ENCODE measurements at places on chromosomes 5 and 9.

DNA sequence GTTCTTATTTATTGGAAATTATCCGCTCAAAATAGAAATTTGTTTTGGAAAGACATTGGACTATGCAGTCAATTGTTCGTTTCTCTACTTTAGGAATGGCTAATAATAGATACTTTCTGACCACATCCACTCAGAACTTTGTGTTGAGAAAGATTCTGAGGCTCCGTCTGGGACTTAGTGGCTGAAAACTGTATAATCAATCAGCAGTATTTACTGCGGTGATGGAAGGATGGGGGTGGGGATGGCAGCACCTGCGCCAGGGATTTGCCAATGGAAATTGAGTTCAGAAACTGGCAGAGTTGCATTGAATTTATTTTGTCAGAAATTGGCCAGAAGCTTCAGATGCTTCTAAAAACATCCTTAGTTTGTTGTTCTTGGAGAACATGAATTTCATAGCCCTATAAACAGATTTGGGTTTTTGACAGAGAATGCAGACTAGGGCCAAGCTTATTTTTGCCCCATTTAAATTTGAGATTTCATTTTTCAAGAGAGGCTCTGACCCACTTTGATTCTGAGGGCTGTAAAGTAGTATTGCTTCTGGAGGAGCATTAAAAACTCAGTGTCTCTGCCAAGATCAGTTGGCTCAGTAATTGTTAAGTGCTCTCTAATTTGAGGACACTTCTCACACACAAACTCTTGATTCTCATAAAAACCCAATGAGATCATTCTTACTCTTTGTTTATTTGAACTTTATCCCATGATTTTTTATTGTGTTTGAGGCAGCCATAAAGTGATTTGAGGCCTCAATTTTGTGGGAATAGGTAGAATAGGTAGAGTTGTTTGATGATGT, 215.1 kb downstream of the CD180 start:
- no peak for DNase-seq

- DNase-seq: no peak
Observed at GRCh38 chr9:70791936-70792335, 329.5 kb downstream of the TRPM3 start.

- DNase-seq: no peak
Observed at GRCh38 chr9:113317777-113318176, 14.6 kb upstream of the RNF183 start.

DNA sequence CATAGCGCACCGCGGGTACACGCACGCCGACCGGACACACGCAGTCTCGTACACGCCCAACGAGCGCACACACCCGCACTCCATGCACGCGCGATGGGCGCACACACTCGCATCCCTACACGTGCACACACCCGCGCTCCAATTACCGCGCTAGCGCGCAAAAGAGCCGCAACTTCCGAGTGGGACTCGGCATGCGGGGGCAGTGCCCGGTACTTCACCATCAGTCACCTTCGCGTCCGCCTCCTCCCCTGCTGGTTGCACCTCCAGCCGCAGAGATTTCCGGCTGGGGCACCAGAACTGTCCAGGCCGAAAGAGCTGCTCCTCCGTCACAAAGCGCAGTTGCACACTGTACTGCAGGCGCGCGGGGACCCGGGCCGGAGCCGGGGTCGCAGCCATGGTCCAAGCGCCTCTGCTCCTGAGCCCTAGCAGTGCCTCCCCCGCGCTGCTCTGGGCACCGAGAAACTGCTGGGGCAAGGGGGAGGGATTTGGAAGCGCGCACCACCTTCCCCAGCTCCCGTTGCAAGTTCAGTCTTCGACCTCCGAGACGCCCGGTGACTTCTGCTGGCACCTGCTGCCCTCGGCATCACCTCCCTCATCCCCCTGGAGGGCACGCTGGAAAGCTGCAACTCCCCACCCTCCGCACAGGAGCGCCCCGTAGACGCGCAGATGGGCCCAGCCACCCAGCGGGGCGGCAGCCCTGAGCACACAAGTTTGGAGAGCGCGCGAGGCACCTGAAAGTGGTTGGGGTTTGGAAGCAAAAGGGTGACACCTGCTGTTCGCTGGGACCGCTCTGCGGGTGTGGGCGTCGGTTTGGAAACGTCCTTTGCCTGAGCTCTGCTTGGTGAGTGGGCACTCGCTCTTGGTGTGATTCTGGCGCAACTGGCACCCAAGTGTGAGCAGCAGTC, 337.4 kb upstream of the PUM3 start:
- DNase-seq: peak; percentile 16

GRCh38 chr5:80864706-80865435, 95.3 kb upstream of the RASGRF2 start:
- DNase-seq: no peak

GRCh38 chr9:10721301-10721700, 108.5 kb upstream of the PTPRD start:
- DNase-seq: no peak

- no peak for DNase-seq
Observed at GRCh38 chr5:77180167-77181081, 30.1 kb upstream of the PDE8B start.

DNA sequence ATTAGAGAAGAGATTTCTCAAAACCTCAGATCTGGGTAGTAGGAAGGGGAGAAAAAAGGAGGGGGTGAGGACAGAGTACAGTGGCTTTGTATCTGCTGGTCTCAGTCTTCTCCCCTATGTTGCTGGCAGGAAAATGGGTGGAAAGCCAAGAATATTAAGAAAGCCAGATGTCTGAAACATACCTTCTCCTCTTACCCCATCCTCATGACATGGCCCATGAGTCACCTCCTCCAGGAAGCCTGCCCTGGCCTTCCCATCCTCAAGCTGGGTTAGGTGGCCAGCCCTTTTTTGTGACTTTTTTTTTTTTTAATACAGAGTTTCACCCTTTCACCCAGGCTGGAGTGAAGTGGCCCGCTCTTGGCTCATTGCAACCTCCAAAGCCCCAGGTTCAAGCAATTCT, 61.8 kb downstream of the ABCA1 start:
- DNase-seq: no peak

- DNase-seq: no peak
Observed at GRCh38 chr5:180138976-180139730, 67.6 kb upstream of the RNF130 start.

DNA sequence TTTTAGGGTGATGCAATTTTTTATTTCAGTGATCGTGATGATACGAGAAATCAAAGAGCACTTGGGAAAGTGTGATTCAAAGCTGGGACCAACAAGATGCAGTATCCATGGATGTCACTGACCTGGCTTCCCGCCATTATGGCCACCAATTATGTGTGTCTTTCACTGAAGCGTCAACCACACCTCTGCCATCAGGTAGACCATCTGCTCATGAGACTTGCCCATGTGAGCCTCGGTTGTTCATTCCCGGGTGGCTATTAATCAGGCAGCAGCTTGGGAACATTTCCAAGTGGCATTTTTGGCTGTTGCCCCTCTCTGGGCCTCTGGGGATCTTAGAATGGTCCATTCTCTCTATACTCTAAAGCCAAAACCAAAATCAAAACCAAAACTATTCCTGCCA, 436.0 kb upstream of the ADAMTSL1 start:
- DNase-seq: no peak

DNA sequence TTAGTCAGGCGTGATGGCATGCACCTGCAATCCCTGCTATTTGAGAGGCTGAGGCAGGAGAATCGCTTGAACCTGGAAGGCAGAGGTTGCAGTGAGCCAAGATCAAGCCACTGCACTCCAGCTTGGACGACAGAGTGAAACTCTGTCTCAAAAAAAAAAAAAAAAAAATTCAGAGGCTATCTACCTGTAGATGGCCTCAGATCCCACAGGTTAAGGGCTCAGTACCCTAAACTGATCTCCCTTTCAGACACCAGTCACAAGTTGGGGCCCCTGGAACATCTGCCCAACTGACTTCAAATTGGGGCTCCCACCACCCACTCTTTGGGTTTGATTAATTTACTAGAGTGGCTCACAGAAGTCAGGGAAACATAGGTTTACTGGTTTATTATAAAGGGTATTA, 65.4 kb upstream of the ERCC6L2 start:
- DNase-seq: no peak
